ENCODE measurements at places on chromosomes 5 and 9.

DNA sequence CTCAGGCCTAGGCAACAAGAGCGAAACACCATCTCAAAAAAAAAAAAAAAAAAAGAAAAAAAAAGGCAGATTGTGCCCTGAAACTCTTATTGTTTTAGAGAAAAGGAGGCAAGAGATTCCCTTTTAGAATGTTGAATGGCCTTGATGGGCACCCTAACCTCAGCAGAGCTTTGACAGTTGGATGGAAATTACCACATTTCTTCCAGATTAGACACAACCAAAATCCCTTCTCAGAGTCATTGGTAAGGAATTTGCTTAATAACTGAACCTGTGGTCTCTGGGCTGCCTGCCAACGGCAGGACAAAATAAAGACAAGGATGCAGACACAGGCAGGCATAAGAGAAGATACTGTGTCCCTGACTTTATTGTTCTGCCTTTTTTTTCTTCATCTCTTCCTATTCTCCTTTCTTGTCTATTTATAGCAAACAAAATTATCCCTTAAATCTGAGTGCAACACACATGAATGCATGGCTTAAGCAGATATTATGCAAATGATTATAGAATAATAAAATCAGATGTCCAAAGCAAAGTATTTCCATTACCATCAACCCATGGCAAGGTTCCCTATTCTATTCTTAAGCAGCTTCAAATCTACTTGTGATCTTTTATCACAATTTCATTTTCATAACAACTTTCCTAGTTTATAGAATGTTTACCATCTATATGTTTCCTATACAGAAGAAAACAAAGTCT lies 37.3 kb upstream of the TRIO start:
- DNase-seq = peak; percentile 78

- DNase-seq = peak; percentile 39
Observed at GRCh38 chr5:86617756-86618576, at the start of gene COX7C. TSS of gene COX7C (plus strand) at chr5:86617941. CDS start at chr5:86618056, 115 bp downstream.

DNA sequence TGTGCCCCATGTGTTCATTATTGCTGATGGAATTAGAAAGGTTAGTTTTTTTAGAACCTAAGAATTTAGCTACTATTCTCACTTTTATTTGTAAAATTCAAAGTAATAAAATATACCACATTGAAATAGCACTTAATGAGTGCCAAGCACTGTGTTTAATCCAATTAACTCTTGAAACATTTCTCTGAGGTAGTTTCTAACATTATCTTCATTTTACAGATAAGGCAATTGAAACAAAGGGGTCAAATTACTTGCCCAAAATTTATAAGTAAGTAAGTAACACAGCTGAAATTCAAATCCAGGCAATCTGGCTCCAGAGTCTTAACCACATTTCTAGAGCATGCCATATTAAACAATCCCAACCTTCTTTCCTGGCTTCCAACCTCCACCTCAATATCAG lies 84.2 kb downstream of the MLLT3 start:
- no peak for DNase-seq

- no peak for DNase-seq
Observed at GRCh38 chr5:124630767-124631704, 115.4 kb downstream of the ZNF608 start.

GRCh38 chr5:669842-670395 lies 23.2 kb downstream of the TPPP start:
- DNase-seq = no peak

DNA sequence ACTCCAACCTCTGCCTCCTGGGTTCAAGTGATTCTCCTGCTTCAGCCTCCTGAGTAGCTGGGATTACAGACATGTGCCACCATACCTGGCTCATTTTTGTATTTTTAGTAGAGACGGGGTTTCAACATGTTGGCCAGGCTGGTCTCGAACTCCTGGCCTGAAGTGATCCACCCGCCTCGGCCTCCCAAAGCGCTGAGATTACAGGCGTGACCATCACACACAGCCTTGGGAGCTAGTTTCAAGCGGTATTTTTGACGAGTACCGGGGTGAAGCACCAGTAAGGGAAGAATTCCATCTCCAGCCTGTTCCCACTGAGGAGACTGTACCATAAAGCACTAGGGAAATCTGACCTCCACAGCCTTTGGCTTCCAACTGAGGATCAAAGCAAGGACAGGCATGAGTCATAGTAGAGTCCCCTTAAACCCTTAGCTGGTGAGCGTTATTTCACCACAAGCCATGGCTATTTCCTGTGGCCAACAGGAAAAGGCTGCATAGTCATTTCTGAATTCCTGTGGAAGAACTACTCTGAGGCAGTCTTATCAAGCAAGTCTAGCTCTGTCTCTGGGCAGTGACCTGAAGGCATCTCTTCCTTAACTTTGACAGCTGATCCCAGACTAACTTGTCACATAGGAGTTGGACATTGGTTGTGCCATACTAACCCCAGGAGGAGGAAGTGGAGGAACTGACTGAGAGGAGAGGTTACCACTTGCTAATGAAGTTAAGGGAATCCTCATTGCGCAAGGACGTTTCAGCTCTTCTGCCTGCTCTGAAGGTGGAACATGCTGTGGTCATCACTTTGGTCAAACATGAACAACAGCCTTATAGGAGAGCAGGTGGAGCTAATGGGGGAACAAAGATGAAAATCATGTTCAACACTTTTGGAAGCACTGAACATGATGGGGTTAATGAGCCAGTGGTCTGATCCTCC lies 85.8 kb upstream of the DMRT1 start:
- DNase-seq = peak; percentile 33

DNA sequence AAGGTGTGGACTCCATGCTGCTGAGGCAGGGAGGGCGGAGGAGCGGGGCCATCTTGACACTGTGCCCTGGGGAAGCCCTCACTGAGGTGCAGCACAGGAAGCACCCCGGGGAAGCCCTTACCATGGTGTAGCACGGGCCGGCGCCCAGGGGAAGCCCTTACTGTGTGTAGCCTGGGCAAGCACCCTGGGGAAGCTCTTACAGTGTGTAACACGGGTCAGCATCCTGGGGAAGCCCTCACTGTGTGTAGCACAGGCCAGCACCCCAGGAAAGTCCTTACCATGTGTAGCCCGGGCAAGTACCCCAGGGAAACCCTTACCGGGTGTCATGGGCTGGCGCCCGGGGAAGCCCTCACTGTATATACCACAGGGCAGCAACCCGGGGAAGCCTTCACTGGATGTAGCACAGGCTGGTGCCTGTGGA lies 62.6 kb upstream of the ZNF354B start:
- no peak for DNase-seq

DNA sequence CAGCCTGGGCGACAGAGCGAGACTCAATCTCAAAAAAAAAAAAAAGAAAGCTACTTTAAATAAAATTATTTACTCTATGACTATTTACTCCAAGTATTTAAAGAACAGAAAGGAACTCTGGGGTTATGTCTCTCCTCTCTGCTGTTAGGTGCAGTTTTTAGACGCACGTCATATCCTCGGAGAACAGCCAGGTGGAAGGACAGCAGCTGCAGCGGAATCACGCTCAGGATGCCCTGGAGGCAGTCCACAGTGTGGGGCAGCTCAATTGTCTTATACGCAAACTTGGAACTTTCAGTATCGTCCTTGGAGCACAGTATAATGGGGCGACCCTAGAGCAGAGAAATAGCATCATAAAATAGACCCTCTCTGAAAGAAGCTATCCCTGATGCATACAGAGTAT lies 10.4 kb upstream of the MAPK9 start:
- no peak for DNase-seq

DNA sequence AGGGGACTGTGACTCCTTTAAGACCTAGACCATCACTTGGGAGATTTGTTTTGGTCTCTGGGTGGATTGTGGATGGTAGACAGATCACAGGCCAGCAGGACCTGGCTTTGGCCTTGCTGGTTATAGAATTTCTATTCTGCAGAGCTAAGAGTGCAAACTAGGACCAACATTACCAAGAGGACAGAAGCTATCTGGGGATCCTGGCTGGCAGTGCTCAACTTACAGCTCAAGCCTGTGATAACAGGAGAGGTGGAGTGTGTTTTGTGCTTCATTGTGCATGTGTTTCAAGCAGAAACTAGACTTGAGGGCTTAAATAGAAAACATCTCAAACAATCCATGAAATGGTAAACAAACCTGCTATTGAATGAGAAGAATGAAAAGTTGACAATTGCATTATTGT lies 106.7 kb downstream of the ZNF462 start:
- DNase-seq = no peak

- DNase-seq = no peak
Observed at GRCh38 chr9:89790542-89791109, 185.8 kb downstream of the GADD45G start.

DNA sequence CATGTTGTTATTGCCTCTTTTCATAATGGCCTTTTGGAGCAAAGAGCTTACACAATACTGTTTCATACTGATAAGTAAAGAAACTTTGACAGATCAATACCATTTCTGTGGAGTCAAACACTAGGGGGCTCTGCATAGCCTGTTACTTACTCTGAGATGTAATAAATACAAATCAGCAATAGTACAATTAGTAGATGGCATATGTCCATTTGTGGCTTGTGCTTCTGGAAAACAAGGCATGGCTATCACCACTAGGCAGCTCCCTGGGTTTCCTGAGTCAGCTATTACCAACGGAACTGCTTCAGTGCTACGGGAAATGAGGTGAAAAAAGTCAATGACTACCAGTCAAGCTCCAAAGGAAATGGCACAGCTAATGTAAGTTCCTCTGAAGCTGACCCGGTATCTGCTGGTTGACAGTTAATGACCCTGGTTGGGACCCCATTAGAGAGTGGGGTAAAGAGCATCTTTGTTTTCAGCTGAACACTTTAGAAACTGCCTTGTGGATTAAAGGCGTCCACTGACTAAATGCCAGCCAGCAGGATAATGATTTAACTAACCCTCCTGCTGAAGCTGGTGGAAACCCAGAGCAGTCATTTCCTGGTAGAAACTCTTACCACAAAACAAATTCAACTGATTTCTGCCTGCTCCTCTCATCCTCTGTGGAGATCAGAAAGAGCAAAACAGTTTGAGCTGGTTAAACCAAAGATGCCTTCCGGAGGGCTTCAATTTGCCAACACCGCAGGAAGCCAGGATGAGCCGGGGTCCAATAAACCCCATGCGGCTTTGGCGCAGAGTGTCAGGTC lies 69.0 kb upstream of the FAM169A start:
- DNase-seq = no peak

DNA sequence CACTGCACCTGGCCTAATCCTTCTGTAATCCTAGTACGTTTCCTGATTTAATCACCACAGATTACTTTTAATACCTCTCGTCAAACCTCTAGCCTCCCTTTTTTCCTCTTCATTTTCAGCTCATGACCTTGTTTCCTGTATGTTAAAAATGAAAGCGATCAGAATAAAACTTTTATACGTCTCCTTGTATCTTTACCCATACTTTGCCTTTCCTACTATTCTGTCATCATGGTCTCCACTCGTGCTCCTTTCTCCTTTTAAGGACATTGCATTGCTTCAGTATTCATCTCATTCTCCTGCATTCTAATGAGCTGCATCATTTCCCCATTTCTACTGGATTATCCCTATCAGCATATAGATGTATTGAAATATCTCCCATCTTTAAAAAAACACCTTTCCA lies 8.5 kb downstream of the CDC42SE2 start:
- no peak for DNase-seq

DNA sequence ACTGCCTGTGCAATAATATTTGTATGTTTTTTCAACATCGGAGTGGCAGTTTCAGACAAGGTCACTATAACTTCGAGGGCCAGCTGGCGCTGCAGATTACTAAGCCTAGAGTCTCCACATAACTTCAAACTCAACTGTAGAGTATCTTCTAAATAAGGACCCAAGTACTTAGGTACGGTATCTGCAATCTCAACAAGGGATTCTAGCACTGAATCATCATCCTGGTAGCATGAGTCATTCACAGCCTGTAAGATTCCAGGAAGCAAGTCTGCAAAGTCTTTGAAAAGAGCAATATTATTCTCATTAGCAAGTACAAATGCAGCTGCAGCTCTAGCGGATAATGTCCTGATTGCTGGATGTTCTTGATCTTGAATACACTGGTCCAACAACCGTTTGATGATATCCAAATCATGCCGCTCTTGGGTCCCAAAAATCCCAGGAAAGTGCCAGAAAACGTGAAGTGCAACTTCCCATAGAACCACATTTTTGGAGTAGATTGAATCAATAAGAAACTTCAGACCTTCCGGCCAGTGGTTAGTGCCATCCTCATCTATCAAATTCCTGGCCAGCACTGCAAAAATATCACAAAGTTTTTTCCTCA lies 654 bp downstream of the RANBP6 start:
- DNase-seq = no peak

DNA sequence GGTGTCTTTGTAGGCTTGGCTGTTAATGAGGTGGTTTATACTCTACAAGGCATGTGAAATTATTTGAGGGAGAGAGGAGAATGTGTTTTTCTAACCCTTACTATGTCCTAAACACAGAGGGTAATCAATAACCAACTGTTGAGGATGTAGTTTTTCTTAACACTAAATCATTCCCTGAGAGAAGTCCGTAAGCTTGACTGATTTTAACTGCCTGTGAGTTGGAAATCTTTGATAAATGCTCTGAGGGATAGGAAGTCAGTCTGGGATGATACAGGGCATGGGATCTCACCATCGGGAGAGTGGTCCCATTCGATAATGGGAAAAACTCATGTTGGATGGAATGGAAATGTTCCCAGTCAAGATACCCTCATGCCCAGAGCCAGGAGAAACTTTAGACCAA lies 249.6 kb downstream of the PDZD2 start:
- no peak for DNase-seq

DNA sequence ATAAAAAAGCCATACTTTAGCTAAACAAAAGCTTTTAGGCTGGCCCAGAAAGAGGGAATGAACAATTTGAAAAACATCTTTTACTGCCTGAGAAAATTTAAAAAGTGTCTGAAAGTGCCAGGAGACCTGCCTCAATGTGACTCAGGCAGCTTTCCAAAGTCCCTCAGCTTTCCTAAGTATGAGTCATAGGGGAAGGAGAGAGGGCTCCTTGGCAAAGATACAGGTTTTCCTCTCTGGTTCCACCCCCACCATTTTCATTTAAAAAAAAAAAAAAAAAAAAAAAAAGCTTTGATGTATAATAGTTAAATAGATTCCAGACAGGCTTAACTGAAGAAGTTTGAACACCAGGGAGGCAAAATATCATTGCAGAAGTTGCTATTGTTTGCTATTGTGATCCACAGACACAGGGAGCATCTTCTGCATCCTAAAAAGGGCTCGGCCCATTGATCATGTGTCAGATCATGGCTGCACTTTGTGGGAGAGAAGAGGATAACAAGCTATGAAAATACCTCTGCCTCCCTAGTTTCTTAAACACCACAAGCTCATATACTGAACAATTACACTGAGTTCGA lies 71.5 kb downstream of the MRPS27 start:
- DNase-seq = peak; percentile 23
